ENCODE measurements at places on chromosomes 11 and 22. TPM values are rescaled to one million over a fixed set of nuclear protein-coding genes. Genes with fewer than 3 reads are reported as not detected.

OR8J3 gene
- total RNA-seq, result not detected

FAM181B gene
- 1.8 TPM for total RNA-seq

ANKK1 gene
- total RNA-seq, result 0.33 TPM

CLCF1 gene
- total RNA-seq, result 2.9 TPM

CALCB gene
- 0.33 TPM for total RNA-seq

PRR33 gene
- total RNA-seq, result 0.16 TPM

CALCA gene
- not detected for total RNA-seq

TRIM49 gene
- total RNA-seq, result not detected

SERPING1 gene
- 31.2 TPM for total RNA-seq

PLAAT2 gene
- 4.8 TPM for total RNA-seq

NCAM1 gene
- total RNA-seq, result 447 TPM

SPON1 gene
- total RNA-seq, result 135 TPM

KRTAP5-9 gene
- not detected for total RNA-seq

DGAT2 gene
- total RNA-seq, result 5.2 TPM

ASCL3 gene
- not detected for total RNA-seq

ZNF280A gene
- not detected for total RNA-seq

BDNF gene
- total RNA-seq, result 5.2 TPM

SEPTIN3 gene
- 47.3 TPM for total RNA-seq

TRIM51 gene
- total RNA-seq, result not detected

OR6T1 gene
- total RNA-seq, result not detected

LRFN4 gene
- 14.6 TPM for total RNA-seq

LDHAL6A gene
- not detected for total RNA-seq

PIWIL4 gene
- 13.1 TPM for total RNA-seq

OR52K1 gene
- total RNA-seq, result not detected

KRTAP5-7 gene
- not detected for total RNA-seq

HTR3B gene
- not detected for total RNA-seq

TRIM21 gene
- 7.3 TPM for total RNA-seq

JAM3 gene
- 125 TPM for total RNA-seq

NUMA1 gene
- 292 TPM for total RNA-seq

RIMBP3C gene
- total RNA-seq, result 1.2 TPM

SLC43A3 gene
- total RNA-seq, result 19.0 TPM

IL18 gene
- total RNA-seq, result 4.4 TPM

APOL1 gene
- 4.3 TPM for total RNA-seq

DMC1 gene
- total RNA-seq, result 6.5 TPM

SERPIND1 gene
- total RNA-seq, result 0.38 TPM

MAJIN gene
- not detected for total RNA-seq

FREY1 gene
- 0.82 TPM for total RNA-seq

NECTIN1 gene
- total RNA-seq, result 35.6 TPM

FJX1 gene
- total RNA-seq, result 29.5 TPM

SESN3 gene
- 204 TPM for total RNA-seq

FGF4 gene
- total RNA-seq, result not detected

SOX10 gene
- total RNA-seq, result 14.1 TPM

BCO2 gene
- 16.1 TPM for total RNA-seq

MS4A14 gene
- not detected for total RNA-seq

EI24 gene
- 58.7 TPM for total RNA-seq

WBP2NL gene
- total RNA-seq, result 8.6 TPM

GRM5 gene
- total RNA-seq, result 13.1 TPM

SHISA8 gene
- 0.55 TPM for total RNA-seq

ZMAT5 gene
- 20.5 TPM for total RNA-seq

PAX6 gene
- total RNA-seq, result 273 TPM

RFPL2 gene
- not detected for total RNA-seq

ARRB1 gene
- total RNA-seq, result 39.4 TPM

CTSF gene
- 83.2 TPM for total RNA-seq

PDE2A gene
- total RNA-seq, result 16.2 TPM

NOX4 gene
- total RNA-seq, result 8.2 TPM

C11orf97 gene
- total RNA-seq, result not detected

CCDC116 gene
- total RNA-seq, result 0.27 TPM

Data from camera-type eye (tissue), 1 donor.